ENCODE measurements at places on chromosomes 4 and X. TPM values are rescaled to one million over a fixed set of nuclear protein-coding genes. Genes with fewer than 3 reads are reported as not detected.

GRCh38 chr4:146158036-146158745 lies 17.3 kb upstream of the LSM6 start:
- no peak for DNase-seq

- DNase-seq = no peak
Observed at GRCh38 chr4:41866799-41867677, 68.2 kb upstream of the TMEM33 start.

The TLR3 gene
- total RNA-seq = 7.7 TPM

The NCAPG gene
- 75.4 TPM for total RNA-seq

GRCh38 chr4:575281-576141 lies 584 bp downstream of the TMEM271 start:
- peak; percentile 30 for DNase-seq

DNA sequence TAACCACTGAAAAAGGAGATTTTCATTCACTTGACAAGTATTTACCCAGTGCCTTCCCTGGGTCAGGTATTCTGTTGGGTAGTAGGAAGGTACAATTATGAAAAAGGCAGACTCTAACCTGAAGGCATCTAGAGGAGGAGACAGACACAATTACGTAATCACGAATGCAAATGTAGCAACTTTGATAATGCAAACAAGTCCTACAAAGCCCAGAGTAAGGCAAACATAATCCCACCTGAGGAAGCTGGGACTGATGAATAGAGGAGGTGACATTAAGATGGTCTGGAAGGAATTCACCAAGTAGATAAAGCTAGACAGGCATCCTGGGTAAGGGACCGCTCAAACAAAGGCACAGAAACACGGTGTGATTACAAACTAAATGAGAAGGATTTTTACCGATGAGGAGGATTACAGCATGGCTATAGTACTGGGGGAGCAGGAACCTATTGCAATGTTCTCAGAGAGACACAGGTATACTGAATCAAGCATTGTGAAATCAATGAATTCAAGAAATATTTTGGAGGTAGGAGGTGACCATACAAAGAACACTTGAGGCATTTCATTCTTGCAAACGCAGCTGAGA lies 37.1 kb downstream of the TMEM150C start:
- DNase-seq = no peak

- no peak for DNase-seq
Observed at GRCh38 chr4:15235135-15235534, 192.7 kb upstream of the C1QTNF7 start.
